ENCODE measurements at places on chromosomes 7 and 10.

GRCh38 chr10:57562211-57562610 is 705.5 kb downstream of the IPMK start:
- no peak for DNase-seq

DNA sequence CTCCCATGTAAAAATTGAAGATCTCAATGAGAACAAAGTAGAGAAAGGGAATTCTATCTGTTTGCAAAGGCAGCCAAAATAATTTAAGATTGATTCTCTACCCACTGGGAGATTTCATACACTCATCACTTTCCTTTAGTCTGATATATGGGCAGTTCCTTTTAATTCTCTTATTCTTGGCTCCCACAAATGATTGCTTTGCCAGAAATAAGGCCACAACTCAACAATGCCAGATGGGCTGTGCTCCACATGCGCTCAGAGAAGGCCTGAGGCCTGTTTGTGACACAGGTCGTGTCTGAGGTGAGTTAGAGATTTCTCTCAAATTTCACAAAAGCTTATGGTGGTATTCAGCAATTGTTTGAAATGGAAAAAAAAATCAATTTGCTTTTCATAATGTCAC is 501.9 kb upstream of the SEMA3D start:
- peak; percentile 27 for DNase-seq

DNA sequence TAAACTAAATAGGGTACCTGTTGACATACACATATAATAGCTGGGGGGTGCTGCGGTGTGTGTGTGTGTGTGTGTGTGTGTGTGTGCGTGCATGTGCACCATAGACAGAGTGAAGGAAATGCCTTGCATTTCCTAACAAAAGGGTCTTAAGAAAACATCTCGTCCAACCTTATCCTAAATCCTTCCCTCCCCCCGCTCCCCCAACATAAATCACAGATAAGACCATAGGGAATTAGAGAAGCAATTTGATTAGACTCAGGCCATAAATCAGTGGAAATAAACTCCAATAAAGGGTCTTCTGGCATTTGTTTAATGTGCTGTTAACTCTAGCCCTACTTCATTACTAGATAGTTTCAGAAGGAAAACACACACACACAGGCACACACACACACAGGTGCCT is 148.5 kb downstream of the PPP1R17 start:
- no peak for DNase-seq

GRCh38 chr10:14671386-14671831 is 103.3 kb downstream of the FAM107B start:
- no peak for DNase-seq

- DNase-seq: peak; percentile 45
These were observed 81.9 kb downstream of the RBM20 start for GRCh38 chr10:110725801-110726630.

DNA sequence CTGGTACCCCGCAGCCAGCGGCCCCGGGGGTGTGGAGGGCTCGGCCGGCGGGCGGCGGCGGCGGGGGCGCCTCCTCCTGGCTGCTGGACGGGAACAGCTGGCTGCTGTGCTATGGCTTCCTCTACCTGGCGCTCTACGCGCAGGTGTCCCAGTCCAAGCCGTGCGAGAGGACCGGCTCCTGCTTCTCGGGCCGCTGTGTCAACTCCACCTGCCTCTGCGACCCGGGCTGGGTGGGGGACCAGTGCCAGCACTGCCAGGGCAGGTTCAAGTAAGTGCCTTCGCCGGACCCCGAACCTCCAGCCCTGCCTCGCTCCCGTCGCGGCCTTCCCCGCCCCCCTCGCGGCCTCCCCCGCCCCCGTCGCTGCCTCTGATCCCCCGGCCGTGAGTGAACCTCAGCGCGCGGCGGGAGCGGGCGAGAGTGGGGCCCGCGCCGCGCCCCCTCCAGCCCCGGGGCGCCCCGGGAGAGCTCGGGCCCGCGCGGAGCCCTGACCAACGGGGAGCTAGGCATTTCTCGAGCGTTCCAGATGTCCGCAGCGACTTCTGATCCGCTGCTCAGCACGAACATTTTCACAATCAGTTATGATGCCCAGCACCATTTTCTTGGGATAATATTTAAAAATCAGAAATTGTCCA is 727 bp downstream of the ATRNL1 start:
- peak; percentile 11 for DNase-seq

- DNase-seq: no peak
These were observed 26.9 kb upstream of the OR9A4 start for GRCh38 chr7:141889321-141889720.

GRCh38 chr10:62726142-62726541 is 78.4 kb upstream of the ADO start:
- DNase-seq: no peak

GRCh38 chr10:52466464-52466863 is 152.4 kb downstream of the DKK1 start:
- peak; percentile 39 for DNase-seq

Data from AG20443 (cell line).